ENCODE measurements at places on chromosomes 5 and 9.

- no peak for DNase-seq
Observed at GRCh38 chr9:106626936-106627335, 236.0 kb upstream of the ZNF462 start.

DNA sequence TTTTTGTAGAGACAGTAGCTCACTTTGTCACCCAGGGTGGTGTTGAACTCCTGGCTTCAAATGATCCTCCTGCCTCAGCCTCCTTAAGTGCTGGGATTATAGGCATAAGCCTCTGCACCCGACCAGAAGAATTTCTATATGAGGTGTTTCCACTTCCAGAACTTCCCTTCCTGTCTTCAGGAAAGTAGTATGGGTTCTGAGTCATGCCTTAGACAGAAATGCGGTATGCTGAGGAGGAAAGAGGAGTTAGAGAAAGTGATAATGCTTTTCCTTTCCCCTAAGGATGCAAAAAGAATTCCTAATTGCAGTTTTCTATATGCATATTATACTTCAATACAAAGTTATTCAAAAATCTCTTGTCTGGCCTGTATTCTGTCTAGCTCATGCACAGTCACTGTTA is 16.4 kb upstream of the ADAMTSL1 start:
- DNase-seq, result no peak

GRCh38 chr5:152146566-152146965 is 221.9 kb upstream of the GLRA1 start:
- DNase-seq, result no peak

- no peak for DNase-seq
Observed at GRCh38 chr5:81835814-81836367, 85.0 kb upstream of the SSBP2 start.

- no peak for DNase-seq
Observed at GRCh38 chr9:124054582-124055227, 43.1 kb downstream of the LHX2 start.

DNA sequence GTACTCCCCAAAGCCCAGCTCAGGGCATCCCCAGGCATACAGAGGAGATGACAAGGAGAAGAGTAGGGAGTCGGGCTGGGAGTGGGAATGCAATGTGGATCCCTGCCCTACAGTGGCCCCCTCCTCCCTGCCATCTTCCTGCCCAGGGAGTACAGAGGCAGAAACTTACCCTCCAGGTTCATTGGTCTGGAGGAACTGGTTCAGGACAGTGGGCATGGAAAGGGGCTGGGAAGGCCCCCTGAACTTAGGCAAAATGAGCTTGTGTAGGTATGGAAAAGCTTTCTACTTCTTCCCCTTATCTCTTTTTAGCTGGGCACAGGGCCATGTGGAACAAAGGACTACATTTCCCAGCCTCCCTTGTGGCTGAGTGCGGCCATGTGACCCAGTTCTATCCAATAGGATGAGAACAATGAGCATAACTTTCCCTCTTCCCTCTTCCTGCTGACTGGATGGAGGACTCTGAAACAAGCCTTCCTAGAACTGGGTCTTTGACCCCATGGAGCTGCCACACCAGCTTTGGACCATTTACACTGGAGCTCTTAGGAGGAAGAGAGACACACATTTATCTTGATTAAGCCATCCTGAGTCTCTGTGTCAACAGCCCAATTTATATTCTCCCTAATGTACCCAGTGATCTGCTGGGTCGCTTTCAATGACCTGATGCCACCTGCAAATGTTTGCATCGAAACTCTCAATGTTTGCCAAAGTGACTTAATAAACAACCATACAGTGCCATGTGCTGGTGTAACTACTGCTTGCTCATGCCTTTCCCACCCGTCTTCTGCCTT is 25.0 kb upstream of the HMCN2 start:
- DNase-seq, result no peak

DNA sequence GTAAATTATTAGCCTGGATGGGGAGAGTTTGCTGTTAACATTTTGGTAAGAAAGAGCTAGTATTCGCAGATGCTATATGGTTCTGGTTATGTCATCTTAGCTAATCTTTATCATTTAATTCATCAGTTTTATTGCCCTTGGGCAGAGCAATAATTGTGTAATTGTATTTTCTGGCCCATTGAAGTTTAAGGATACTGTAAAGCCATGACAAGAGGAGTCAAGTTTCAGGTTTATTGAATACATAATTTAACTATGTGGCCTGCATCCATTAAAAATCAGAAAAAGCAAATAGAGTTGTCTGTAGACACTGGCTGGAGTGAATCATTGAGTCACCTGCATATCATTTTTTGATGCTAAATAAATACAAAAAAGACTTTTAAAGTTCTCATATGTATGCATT is 255.8 kb downstream of the PRELID2 start:
- no peak for DNase-seq

GRCh38 chr9:137030006-137030405 is 1.9 kb downstream of the FUT7 start:
- DNase-seq, result no peak

DNA sequence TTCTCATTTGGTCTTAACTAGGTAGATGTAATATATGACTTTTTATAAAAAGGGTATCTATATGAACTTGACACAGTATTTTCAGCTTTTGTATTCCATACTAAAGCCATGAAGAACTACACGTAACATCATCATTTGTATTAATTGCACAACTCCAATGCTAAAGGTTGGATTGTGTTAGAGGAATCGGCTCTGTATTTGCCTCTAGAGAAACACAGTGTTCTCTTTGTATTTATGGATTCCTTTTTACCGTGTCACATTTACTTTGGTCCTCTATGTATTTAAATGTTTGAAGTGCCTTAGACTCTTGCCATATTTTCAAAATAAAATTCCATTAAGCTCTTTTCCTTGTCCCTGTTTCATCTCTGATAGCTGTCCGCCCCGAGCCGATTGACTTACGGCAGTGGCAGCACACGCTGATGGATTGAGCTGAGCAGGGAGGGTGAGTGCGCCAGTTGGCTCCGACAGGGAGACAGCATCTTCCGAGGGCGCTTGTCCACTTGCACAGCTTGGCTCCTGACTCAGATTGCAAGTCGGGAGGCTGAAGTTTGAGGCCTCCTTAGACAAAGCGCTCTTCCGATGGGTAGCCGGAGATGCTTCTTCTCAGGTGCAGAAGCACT is 95.6 kb upstream of the DMRT1 start:
- no peak for DNase-seq

DNA sequence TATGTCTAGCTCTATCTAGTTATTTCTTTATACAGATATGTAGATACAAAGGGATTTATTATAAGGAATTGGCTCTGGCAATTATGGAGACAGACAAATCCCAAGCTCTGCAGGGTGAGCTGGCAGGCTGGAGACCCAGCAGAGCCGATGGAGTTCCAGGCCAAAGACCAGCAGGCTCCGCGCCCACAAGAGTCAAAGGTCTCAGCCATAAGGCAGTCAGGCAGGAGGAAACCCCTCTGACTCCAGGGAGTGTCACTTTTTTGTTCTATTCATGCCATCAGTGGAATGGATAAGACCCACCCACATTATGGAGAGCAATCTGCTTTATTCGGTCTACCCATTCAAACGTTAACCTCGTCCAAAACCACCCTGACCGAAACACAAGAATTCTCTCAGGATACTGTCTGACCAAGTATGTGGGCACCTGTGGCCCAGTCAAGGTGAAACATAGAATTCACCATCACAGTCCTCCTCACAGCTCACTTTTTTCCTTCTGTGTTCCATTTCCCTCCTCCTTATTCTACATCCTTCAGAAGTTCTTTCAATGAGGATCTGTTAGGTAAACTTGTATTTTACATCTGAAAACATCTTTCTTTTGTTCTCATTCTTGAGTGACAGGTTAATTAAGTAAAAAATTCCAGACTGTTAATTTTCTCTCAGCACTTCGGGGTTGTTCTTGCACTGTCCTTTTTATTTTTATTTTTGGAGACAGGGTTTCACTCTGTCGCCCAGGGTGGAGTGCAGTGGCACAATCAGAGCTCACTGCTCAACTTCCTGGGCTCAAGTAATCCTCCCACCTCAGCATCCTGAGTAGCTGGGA is 21.2 kb downstream of the RNF130 start:
- DNase-seq, result no peak

DNA sequence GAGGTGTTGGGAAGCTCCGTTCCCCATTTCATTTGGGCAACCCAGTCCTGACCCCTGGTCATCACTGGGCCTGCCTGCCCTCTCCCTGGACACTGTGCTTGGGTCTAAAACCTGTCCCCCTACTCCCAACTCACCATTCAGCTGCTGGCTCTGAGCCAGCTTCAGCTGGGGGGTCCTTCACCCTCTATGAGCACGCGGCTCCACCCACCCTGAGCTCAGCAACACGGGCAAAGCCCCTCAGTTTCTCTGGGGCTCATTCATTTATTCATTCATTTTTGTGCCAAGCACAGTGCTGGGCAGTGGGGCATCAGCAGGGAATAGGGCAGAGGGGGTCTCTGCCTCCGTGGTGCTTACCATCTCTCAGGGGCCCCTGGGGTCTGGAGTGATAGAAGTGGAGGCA is 199.8 kb upstream of the MVB12B start:
- DNase-seq, result no peak

DNA sequence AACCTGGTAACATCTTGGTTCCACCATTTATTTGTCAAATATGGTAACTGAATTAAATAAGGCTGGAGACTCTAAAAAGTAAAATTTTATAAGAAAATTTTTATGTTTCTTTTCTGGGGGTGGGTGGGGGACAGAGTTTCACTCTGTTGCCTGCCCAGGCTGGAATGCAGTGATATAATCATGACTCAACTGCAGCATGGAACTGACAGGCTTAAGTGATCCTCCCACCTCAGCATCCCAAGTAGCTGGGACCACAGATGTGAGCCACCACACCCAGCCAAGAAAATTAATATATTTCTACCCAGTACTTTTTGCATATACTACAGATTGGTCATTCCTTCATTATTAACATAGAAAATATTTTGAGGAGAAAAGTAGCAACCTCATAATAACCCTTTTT is 216.9 kb downstream of the DEPDC1B start:
- no peak for DNase-seq

DNA sequence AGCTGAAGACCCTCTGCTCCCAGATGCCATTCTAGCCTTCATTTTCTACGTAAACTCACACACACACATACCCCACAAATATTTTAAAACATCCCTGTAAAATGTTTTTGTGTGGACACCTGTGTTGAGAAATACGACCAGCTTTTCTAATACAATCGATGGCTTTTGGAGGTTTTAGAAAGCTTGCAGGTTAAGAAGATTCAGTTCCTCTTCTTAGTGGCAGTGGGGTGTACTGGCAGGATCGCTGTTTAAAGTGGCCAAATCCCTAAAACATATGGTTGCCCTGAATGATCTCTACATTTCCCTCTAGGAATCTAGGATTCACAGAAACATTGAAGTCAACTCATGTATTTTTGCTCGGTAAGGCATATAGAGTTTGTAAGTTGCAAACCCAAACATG is 236.3 kb downstream of the NSG2 start:
- DNase-seq, result no peak

- DNase-seq, result no peak
Observed at GRCh38 chr5:4252385-4252784, 656.8 kb downstream of the IRX1 start.

- DNase-seq, result no peak
Observed at GRCh38 chr5:79573983-79574890, 38.0 kb upstream of the TENT2 start.

DNA sequence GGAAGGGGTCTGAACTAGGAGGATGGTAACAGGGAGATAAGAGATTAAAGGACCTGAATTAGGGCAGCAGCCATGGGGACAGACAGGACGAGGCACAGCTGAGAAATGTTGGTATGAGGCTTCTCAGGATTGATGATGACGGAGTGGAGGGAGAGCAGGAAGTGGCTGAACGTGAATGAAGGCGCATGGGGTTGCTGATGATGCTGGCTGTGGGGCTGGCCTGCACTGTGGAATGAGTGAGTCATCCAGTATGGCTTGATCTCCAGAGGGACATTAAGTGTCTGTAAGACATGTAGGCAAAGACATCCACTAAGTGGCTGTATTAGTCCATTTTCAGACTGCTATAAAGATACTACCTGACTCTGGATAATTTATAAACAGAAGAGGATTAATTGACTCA is 256.4 kb downstream of the ICE1 start:
- DNase-seq, result no peak

DNA sequence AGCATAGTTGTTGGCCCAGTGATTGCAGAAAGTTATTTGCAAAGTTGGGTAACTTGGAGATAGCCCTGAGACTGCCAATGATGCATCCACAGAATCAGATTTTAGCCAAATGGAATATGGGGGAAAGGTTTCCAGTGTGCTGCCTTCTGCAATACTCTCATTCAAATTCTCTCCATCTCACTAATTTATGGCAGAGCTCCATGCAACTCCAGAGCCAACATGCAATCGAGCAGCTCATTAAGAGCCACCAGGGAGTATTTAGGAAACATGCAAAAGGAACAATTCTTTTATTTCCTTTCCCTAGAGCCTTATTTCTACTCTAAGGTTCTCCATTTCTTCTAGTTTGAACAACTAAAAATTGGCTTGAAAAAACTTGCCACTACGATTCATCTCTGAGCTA is 135.9 kb upstream of the MARCHF11 start:
- no peak for DNase-seq

DNA sequence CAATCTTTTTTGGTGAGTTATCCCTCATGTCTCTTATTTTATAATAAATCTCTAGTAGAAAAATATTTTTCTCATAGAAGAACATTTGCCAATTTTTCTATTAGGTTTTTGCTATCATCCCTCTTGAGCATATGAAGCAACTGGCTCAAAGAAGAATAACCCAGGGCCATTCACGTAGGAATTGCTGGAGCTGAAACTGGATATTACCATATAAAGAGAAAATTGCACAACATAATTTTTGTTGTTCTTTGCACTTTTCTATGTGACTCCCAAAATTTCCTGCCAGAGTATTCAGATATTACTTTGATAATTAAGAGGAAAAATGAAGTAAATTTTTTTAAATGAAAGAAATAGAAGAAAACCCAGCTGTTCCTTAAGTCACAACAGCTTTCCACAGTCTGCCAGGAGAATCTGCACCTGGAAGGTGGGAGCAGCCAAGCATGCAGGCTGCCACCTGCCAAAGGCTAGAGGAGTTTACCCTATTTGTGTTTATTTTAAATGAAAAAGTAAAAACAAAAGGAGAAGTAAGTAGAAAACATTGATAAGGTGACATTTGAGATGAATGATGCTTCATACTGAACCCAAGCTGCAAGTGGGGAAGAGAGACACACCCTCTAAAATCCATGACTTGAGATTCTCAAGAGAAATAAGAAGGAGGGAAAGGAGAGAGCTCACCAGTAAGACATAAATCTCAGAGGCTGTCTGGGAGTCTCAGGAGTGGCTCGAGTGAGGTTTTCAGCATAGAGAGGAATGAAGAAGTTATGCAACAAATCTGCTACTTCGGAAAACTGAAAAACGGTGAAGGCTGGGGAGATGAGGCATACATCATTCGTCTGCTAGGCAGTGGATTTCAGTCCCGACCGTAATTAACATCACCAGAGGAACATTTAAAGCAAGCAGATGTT is 31.5 kb upstream of the FREM1 start:
- DNase-seq, result no peak

DNA sequence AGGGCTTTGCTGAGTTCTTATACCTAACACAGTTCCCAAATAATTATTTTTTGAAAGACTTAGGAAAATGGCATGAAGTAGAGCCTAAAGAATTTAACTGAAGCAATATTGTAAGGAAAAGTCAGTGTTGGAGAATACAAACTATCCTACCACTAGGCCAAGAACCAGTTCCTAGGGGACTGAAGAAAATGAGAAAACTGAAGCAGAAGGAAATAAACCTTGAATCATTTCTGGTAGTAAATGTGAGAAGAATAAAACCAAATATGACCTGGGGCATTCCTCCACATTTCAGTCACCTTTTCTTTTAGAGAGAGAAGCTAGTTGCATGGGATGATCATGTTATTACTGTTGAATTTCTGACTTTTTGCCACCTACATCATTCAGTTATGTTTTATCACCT is 1393.9 kb upstream of the C9orf72 start:
- DNase-seq, result no peak

All from activated CD4-positive, alpha-beta T cell treated with anti-CD3 and anti-CD28 coated beads for 4 hours (primary cell).